Hematopoietic multipotent progenitor cell (in vitro differentiated cells): ENCODE measurements at places on chromosomes 7 and 10. TPM values are rescaled to one million over a fixed set of nuclear protein-coding genes. Genes with fewer than 3 reads are reported as not detected.

Gene ANKRD30A
- total RNA-seq = not detected

Gene MCM10
- 2.2 TPM for total RNA-seq

Gene PBLD
- 3.2 TPM for total RNA-seq

Gene RAMP3
- total RNA-seq = under 0.01 TPM

Gene LIPF
- not detected for total RNA-seq

Gene ZYX
- total RNA-seq = 100 TPM

Gene NXPH1
- total RNA-seq = not detected

Gene COMTD1
- 7.3 TPM for total RNA-seq

Gene BTBD16
- not detected for total RNA-seq

Gene HOXA9
- 105 TPM for total RNA-seq

Gene CCDC146
- 1.9 TPM for total RNA-seq

DNA sequence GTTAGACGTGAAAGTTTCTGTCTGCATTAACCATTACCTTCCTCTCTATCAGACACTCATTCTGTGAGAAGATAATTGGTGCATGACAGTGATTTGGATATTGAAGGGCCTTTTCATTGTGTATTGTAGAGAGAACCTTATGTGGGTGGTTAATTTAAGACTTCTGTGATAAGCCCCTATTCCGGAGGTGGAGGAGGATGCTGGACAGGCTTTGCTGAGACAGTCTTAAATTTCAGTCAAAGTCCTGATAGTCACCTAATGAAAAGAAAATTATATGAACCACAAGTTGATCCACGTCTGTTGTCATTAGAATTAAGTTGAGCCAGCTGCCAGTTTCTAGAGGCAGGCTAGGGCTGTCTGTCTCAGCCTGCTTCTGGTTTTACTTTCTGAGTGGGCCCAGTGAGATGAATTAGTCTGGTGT is 62.9 kb downstream of the CELF2 start:
- DNase-seq = no peak

DNA sequence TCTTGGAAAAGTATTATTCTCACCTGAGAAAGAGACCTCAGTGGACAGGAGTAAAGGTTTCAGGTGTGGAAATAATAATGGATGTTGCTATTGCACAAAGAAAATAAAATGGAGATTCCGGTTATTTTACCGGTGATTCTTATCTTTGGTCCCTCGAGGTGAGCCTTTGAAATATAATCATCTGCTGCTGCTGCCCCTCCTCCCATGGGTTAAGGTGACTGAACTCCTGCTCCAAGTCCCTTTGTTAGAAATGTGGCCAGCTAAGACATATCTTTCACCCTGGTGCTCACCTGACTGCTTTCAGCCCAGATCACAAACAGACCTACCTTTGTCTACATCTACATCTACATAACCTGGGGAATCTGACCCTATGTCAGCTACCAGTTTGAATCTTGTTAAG is 5.7 kb downstream of the CUBN start:
- DNase-seq = no peak

DNA sequence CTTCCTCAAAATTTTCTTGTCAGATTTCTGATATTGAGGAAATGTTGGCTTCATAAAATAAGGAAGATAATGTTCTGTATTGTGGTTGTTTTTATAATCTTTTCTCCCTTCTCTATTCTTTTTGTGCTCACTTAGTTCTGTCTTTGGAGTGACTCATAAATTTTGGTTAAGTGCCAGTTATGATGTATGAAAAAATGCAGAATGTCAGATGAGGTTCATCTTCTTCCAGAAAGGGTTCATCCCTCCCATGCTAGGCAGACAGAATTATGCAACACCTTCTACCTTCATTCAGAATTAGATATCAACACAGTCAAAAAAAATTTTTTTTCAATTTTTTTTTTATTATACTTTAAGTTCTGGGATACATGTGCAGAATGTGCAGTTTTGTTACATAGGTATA is 36.6 kb upstream of the CYP2C19 start:
- no peak for DNase-seq

DNA sequence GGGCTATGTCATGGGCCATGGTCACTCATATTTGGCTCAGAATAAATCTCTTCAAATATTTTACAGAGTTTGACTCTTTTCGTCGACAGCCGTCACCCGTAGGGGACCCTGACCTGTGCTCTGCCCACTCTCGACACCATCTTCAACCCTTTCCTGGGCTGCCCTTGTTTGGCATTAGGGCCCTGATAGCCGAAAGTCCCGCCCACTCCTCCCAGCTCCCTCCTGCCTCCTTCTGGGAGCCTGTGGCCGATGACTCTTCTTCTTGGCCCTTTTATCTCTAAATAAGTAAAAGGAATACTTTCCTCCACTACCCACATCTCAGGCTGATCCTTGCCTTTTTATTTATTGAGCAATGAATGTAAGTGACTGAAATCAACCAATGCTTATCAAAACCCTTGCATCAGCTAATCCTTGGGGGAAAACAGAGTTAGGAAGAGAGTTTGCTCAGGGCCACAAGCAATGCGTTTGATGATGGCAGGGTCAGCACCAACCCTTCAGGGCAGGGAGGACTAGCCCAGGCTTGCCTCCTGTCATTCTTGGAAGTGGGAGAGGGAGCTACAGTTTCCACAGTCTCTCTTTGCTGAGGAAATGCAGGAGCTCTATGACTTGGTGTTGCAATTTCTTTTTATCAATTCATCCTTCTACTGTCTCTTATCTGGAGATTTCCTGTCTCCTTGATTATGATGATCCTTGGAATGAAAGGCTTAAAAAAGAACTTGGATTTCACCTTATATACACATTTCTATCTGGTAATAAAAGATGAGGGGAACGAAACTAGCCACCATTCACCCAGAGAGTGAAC is 218.2 kb upstream of the PODXL start:
- no peak for DNase-seq

- DNase-seq = peak; percentile 17
These were observed 37.2 kb upstream of the PCBD1 start for GRCh38 chr10:70925377-70926225.

GRCh38 chr7:69862413-69863064 is 264.3 kb downstream of the AUTS2 start:
- DNase-seq = no peak

- no peak for DNase-seq
These were observed 43.1 kb upstream of the KLHL7 start for GRCh38 chr7:23062452-23062851.

DNA sequence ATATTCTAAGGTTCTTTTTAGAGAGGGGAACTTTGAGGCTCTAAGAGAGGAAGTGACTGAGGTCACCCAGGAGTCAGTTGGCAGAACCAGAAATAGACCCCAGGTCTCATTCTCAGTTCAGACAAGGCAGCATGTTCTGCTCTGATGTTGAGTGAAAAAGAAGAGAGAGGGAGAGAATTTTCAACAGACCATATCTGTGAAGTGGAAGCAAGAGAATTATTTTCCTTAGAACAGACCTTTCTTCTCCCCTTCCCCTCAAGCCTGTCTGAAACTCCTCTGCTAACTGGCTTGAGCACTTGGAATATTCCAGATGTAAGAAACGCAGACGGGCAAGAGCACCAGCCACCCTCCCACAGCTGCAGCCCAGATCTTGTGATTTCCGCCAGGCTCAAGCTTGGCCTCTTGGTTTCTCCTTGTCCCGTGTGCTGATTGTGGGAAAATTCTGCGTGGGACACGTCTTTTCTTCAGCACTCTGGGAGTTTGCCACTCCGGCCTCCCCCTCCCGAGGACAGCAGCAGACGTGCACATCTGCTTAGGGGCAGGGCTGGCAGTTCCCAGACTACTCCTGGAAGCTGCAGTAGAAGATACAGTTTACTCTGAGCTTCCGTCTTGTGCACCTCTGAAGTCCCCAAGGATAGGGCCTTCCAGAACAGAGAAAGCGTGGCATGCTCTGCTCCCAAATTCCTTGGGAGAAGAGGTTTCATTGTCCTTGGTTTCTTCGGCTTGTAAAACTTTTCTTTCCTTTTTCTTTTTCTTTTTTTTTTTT is 22.7 kb upstream of the IKZF1 start:
- DNase-seq = no peak

DNA sequence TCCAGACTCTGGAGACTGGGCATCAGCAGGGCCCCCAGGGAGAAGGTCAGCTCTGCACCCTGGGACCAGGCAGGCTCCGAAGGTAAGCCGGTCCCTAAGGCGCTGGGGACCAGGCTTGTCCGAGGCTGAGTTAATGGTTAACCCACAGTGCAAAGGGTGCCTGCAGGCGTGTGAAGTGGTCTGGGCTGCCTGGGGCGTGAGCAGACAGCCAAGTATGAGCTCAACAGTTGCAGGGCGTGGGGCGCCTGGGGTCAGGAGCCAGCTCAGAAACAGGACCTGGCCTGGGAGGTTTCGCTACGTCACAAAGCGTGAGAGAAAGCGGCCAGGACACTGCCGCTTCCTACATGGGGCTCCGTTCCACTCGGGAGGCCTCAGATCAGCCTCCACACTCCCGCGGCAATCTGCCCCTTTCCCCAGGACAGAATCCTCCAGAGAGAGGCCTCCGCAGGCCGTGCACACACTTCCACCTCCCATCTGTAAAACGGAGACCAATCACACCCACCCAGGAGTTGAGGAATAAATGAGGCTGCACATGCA is 16.0 kb downstream of the PDGFA start:
- no peak for DNase-seq

GRCh38 chr10:56596257-56596656 is 235.2 kb upstream of the ZWINT start:
- no peak for DNase-seq

GRCh38 chr10:62076891-62077290 is 175.4 kb downstream of the ARID5B start:
- DNase-seq = no peak

GRCh38 chr7:6423942-6424701 is 23.6 kb downstream of the DAGLB start:
- no peak for DNase-seq
